Tibial artery (tissue), 4 donors: ENCODE measurements at places on chromosomes 7 and 10.
A peak's percentile ranks its signal among the peaks of the same experiment; 100 is the strongest.

DNA sequence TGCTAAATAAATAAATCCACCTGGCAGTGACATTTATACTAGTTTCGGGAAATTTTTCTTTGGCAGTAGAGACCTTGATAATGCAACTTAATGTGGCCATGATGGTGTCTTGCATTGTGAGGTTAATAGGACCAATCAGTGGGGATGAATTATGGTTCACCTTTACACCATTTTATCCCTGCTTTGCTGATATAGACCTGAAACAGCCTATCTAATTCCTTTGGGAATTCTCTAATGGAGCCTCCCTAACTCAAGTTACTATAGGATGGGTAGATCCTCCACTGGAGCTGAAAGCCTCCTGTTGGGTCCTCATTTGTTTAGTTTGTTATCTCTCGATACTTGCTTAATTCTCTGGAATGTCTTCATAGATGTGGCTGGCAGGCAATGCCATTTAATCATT lies 276.7 kb downstream of the CNTNAP2 start:
- DNase-seq: no peak

- DNase-seq: peak; percentile 33
Measured at GRCh38 chr10:101467286-101467770, 113.4 kb downstream of the BTRC start.

DNA sequence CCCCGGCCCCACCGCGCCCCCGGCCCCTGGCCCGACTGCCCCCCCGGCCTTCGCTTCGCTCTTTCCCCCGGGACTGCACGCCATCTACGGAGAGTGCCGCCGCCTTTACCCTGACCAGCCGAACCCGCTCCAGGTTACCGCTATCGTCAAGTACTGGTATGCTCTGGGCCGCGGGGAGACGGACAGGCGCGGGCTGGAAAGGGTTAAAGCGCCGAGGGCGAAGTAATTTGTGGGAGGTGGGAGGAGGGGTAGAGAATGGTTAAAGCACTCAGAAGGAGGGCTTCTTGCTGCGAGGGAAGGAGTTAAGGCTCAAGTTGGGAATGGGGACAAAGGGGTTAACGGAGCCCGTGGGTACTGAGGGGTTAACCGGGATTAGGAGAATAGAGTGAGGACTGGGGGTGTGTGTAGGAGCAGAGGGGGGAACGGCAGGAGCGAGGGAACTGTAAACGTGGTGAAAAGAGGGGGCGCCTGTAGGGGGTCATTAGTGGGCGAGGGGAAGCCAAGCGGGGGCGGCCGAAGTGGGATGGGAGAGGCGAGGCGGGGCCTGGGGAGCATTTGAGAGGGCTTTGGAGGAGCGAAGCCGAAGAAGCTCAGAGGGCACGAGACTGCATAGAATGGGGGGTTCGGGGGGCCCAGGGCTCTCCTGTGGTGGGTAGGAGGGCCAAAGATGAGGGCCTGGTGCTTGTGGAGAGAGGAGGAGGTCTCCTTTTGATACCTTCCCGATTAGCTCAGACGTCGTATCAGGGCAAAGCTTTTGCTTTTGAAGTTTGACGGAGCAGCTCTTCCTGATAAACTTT lies 605 bp downstream of the SUFU start:
- peak; percentile 73 for DNase-seq

GRCh38 chr7:43511029-43511428 lies 71.9 kb upstream of the STK17A start:
- no peak for DNase-seq

DNA sequence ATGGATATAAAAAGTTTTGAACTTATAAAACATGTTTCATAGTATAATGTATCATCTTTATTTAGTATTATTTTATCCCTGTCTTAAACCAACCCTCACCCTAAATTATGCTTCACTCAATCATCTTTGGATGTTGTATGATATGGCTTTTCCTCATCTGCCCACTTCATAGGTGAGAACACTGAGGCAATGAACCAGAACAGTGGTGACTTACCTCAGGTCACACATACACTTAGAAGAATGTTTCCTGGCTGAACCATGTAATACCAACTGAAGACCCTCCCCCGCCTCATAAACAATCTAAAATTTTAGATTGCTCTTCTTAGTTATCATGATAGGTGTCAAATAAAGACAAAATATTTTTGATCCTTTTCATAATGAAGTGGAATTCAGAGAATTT lies 22.6 kb upstream of the STOX1 start:
- no peak for DNase-seq

DNA sequence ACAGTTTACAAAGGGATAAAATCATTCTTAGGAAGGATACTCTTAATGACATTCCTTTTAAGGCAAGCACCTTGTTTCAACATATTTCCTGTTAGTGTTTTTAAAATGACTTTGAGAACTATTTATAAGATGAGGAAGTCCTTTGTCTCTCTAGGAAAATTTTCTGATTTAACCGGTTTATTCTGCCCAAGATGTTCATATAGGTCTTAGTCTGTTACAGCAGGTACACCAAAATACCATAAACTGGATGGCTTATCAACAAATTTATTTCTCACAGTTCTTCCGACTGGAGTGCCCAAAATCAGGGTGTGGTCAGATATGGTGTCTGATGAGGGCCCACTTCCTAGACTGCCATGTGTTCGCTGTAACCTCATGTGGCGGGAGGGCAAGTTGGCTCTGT lies 77.9 kb downstream of the GSAP start:
- no peak for DNase-seq

DNA sequence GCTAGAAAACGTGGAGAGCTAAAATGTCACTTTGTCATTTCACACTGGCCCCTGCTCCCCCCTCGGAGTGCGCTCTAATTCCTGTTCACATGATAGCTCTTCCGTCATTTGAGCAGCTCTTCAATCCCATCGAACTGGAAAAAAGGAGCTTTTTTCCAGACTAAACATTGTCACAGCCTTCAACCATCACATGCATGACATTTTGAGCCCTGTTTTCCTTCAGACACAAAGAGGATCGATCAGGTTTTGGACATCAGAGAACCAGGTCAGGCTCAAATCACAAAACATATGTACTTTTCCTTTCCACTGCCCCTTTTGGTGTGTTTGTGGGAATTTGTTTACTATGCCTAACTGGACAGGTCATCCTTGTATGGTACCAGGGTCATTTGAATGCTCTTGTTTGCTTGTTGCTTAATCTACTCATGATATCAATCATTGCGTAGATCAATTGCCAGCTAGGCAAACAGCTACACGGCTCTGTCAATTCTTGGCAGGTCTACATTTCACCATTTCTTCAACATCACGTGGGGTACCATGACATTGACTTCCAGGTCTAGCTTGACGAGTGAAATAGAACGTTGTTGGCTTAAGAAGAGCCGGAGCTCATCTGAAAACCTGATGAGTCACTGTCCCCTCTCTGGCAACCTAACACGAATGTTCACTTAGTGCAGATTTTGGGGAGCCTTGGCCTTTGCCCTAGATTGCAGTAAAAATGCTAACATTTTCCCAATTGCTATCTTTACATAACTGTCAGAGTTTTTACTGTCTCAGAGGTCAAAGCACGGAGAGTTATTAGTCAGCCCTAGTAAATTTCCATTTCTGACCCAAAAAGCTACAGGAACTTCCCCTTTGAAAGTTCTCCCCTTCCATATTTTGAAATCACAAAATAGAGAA lies 87.3 kb downstream of the LYZL2 start:
- no peak for DNase-seq

- no peak for DNase-seq
Measured at GRCh38 chr7:80643336-80643915, 5.0 kb downstream of the CD36 start.

- DNase-seq: no peak
Measured at GRCh38 chr7:117889611-117890010, 16.4 kb upstream of the CTTNBP2 start.

DNA sequence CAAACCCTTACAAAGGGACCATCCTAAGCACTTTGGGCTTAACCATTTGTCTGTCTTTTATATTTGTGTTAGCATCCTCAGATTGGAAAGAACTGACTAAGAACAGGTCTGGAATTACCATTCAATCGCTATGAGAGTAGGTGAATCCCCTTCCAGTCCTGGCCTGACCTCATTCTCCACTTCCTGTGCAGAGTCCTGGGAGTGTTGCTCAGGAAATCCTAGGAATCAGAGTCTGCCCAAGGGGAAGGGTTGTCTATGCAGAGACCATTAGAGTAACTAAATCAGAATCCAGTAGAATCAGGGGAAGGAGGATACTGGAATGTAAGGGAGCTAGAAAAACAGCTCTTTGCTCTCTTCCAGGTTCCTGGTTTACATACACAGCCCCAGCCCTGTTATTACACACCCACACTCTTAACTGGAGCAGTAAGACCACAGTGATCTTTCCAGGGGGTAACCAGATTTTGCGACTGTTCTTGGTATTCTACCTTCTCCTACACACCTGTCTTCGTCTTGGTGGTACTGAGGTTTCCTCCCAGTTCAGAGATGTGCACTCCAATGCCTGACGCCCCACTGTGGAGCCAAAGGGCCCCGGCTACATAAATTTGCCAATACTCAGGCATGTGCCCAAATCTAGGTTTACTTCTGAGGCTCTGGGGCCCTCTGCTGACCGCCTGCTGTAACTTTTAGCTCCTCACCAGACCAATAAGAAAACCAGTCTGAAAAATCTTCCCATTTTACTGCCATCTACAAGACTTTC lies 103.7 kb downstream of the RNF216 start:
- peak; percentile 81 for DNase-seq

DNA sequence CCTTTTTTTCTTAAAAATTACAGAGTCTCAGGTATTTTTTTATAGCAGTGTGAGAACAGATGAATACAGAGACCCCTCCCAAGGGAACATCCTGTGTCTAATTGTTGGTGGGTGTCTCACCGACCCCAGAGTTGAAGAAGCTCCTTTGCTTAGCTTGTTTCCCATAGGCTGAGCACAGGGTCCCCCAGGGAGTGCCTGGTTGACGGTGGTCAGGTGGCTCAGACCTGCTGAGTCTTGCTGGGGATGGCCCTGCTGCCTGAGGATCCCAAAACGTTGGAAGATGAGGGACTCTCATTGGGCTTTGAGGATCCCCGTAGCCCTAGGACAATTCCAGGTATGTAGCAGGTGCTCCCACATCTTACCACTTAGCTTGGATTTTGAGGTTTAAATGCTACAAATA lies 19.5 kb downstream of the SCART1 start:
- no peak for DNase-seq

DNA sequence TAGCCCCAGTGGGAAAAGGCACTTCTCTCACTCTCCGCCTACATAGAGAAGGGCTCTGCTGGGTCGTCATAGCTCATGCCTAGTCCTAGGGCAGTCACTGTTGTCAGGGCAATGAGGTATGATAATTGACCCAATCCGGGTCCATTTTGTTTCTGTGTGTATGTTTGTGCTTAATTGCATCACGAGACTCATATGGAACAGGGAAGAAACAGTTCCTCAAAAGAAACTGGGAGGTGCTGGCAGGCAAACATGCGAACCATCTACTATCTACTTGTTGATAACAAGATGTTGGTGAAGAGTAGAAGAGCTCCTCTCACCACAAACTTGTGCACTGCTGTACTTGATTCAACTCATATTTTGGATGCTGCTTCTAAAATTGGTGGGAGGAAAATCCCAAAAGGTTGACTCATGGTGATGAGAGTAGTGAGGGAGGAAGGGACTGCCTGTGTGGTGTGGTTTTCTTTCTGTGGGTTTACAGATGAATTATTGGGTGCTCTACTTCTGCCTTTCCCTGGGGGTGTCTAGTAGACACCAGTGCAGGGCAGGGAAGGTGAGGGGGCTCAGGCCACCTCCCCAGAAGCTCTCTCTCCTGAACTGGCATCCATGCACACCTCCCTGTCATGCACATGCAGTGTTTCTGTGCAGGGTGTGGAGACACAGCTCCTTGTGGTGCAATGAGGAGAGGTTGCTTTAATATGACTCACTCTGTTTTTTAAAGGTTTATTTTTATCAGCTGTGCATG lies 29.4 kb downstream of the LSMEM1 start:
- no peak for DNase-seq

DNA sequence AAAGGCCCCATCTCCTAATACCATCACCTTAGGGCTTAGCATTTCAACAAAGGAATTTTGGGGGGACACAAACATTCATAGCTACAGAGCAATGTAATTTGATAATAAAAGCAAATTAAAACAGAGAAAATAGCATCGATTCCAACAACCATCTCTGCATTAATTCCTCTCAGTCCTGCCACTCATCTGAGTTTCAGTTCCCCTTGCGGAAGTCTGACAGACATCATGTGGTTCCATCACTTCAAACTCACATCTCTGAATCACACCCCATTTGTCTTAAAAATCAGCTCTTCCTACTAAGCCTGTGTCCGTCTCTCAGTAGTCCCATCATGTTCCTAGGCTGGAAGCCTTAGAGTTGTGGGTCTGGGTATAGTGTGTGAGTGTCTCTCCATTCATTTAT lies 3.6 kb downstream of the ADCK2 start:
- peak; percentile 33 for DNase-seq

DNA sequence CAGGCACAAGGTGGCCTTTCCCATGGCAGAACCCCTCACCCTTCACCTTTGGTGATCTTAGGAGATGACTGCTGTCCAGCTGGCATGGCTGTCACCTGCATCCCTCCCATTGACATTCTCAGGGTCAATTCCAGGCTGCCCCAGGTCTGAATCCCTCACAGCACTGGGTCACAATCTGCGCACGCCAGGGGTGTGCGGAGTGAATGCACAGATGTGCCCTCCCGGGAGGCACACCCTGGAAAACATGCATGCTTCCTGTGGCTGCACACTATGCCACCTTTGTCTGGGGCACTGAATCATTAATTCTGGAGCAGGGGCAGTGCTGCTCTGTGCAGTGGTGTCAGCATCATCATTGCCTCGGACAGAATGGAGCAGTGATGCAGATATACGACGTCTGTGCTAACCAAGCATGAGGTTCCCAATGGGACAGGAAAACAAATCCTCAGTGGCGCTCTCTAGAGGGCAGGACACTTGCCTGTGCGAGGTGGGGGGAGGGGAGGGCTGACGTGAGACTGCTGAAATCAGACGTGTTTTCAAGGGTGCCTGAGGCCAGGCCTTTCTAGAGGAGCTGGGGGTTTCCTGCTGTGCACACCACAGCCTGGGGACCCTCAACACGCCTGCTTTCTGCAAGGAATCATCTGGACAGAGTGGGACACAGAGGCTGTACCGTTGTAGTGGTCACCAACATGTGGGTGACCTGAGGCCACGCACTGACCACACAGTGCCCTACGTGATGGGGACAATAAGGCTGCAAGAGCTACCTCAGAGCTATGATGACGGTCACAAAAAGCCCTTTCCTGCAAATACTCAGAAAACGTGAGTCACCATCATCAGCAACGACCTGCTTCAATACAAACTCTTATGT lies 77.9 kb downstream of the HIPK2 start:
- DNase-seq: peak; percentile 62

DNA sequence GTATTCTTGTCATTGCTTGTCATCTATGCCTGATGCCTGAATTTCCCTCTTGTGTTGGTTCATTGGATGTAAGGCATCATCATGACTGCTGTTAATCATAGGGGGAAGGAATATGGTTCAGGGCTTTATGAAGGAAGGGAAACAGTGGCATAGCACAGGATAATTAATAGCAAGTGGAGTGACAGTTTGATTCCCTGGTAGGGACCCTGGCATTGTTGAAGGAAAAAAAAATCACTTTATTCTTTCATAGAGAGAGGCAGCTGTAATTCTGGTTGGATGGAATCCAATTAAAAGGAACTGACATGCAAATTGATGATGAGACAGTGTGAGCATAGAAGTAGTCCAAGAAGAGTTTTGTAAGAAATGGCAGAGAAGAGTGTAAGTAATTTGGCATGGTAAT lies 121.4 kb downstream of the AUTS2 start:
- no peak for DNase-seq

GRCh38 chr7:103391976-103392375 lies 44.5 kb downstream of the PSMC2 start:
- DNase-seq: no peak
